ENCODE measurements at places on chromosomes 7 and 10. TPM values are rescaled to one million over a fixed set of nuclear protein-coding genes. Genes with fewer than 3 reads are reported as not detected.
A peak's percentile ranks its signal among the peaks of the same experiment; 100 is the strongest.

CACNB2 gene
- not detected for total RNA-seq

FAM25C gene
- total RNA-seq = not detected

SKIDA1 gene
- 0.22 TPM for total RNA-seq

GCC1 gene
- 29.8 TPM for total RNA-seq

ENO4 gene
- total RNA-seq = not detected

ZNF775 gene
- total RNA-seq = 0.45 TPM

DNA sequence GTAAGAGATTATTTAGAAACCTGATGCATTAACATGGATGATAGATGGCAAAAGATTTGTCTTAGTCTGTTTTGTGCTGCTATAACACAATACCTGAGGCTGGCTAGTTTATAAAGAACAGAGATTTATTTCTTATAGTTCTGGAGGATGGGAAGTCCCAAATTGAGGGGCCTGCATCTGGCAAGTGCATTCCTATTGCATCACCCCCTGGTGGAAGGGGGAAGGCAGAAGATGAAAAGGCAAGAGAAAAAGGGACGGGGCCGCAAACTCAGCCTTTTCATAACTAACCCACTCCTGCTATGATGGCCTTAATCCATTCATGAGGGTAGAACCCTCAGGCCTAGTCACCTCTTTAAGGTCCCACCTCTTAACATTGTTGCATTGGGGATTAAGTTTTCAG, 153.4 kb upstream of the LRGUK start:
- no peak for DNase-seq

GRCh38 chr10:129417870-129418269, 49.2 kb upstream of the MGMT start:
- DNase-seq = no peak

GRCh38 chr7:151351967-151352366, 10.4 kb downstream of the NUB1 start:
- DNase-seq = peak; percentile 43

DNA sequence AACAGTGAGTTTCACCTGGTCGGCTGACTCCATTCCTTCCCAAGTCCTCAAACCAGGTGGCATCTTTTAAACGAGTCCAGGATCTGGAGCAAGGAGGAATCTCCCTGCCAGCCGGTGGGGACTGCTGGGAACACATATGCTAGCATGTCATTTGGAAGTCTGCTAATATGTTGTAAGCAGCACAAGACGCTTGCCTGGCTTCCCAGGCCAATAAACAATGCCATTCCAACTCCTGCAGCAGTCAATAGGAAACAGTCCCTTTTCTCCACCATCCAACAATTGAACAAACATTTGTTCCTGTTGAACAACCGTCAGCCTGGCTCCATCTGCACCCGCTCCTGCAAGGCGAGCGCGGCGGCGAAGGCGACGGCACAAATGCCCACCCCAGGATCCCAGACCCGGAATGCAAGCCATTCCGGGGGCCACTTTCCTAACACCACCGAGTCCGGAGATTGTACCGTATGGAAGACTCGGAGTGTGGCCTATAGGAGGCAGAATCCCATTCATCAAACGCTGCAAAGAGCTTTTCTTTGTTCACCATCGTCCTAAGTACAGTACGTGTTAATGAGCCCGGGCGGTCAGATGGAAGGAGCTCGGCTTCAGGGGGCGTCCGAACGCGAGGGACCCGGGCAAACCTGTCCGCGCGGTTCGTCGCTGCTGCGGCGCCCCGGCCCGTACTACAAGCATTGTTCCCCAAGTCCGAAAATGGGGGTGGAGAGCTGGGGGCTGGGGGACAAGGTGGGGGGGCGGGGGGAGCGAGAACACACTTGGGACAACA, 1.6 kb downstream of the FAM53B start:
- no peak for DNase-seq

- no peak for DNase-seq
Observed at GRCh38 chr10:99612167-99612831, 7.9 kb downstream of the SLC25A28 start.

DNA sequence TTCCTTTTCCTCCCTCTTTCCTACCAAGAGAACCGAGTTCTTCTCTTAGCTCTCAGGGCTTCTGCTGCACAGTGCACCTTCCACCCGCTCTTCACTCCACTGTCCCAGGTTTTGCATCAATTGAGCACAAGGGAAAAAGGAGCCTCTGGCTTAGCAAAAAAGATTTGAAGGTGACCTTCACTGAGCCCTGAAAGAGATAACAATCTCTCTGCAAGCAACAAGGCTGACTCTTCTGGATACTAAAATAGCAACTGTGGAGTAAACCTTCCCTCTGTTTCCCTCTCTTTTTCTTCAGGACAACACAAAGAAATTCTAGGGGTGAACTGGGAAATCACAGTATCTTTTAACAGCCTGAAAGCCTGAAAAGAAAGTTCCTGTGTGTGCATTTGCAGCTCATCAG, 354.7 kb upstream of the PODXL start:
- no peak for DNase-seq

- DNase-seq = no peak
Observed at GRCh38 chr10:128687927-128688549, 561.8 kb upstream of the MKI67 start.

DNA sequence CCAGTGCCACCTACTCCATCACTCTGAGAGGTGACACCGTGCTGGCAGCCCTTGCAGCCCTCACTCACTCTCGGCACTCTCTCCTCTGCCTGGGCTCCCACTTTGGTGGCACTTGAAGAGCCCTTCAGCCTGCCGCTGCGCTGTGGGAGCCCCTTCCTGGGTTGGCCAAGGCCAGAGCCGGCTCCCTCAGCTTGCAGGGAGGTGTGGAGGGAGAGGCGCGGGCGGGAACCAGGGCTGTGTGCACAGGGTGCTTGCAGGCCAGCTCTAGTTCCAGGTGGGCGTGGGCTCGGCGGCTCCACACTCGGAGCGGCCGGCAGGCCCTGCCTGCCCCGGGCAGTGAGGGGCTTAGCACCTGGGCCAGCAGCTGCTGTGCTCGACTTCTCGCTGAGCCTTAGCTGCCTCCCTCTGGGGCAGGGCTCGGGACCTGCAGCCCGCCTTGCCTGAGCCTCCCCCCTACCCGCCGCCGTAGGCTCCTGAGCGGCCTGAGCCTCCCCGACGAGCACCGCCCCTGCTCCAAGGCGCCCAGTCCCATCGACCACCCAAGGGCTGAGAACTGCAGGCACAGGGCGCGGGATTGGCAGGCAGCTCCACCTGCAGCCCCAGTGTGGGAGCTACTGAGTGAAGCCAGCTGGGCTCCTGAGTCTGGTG, 48.7 kb upstream of the SLC35G1 start:
- DNase-seq = no peak

DNA sequence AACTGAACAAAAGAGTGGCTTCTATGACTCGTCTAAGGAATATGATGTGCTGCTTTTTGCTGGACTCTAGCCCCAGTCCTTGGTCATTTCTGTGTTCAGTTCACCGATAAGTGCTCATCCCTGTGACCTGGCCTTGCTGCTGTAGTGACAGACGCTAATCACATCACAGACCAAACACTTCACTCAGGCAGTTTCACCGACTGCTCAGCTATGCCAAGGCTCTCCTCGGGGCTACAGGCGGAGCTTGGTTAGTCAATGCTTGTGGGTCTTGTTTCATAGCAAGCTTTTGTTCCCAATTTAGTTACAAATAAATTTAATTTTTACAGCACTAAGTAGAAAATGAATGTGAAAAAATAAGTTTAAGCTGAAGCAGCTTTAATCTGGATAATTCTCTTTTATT, 190.8 kb upstream of the PRKCQ start:
- no peak for DNase-seq

DNA sequence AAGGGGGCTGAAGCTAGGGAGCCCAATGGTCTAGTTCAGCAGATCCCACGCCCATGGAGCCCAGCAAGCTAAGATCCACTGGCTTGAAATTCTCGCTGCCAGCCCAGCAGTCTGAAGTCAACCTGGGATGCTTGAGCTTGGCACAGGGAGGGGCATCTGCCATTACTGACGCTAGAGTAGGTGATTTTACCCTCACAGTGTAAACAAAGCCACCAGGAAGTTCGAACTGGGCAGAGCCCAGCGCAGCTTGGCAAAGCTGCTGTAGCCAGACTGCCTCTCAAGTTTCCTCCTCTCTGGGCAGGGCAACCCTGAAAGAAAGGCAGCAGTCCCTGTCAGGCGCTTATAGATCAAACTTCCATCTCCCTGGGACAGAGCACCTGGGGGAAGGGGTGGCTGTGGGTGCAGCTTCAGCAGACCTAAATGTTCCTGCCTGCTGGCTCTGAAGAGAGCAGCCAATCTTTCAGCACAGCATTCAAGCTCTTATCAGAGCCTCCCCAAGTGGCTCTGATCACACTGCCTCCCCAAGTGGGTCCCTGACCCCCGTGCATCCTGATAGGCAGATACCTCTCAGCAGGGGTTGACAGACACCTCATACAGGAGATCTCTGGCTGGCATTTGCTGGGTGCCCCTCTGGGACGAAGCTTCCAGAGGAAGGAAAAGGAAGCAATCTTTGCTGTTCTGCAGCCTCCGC, 167.8 kb downstream of the CCDC71L start:
- no peak for DNase-seq

All from CD4-positive, alpha-beta T cell (primary cell).